Stimulated activated CD4-positive, alpha-beta T cell treated with anti-CD3 and anti-CD28 coated beads, Interleukin-4, amount 100 ng/mL, for 48 hours (primary cell): ENCODE measurements at places on chromosomes 3 and 15.

DNA sequence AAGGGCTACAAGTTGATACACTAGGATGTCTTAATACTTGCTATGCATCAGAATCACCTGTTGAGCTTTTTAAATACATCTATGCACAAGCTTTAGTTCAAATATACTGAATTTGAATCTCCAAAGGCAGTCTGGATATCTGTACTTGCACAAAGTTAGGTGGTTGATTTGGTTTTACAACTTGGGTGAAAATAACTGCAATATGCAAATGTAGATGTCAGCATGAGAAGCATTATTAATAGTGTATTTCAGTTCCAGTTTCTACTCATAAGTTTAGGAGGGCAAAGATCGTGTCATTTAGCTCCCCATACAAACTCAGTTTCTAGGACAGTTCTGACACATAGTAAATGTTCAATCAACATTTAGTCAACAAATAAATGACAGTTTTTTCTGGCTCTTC, 25.6 kb downstream of the IQCB1 start:
- DNase-seq: no peak

DNA sequence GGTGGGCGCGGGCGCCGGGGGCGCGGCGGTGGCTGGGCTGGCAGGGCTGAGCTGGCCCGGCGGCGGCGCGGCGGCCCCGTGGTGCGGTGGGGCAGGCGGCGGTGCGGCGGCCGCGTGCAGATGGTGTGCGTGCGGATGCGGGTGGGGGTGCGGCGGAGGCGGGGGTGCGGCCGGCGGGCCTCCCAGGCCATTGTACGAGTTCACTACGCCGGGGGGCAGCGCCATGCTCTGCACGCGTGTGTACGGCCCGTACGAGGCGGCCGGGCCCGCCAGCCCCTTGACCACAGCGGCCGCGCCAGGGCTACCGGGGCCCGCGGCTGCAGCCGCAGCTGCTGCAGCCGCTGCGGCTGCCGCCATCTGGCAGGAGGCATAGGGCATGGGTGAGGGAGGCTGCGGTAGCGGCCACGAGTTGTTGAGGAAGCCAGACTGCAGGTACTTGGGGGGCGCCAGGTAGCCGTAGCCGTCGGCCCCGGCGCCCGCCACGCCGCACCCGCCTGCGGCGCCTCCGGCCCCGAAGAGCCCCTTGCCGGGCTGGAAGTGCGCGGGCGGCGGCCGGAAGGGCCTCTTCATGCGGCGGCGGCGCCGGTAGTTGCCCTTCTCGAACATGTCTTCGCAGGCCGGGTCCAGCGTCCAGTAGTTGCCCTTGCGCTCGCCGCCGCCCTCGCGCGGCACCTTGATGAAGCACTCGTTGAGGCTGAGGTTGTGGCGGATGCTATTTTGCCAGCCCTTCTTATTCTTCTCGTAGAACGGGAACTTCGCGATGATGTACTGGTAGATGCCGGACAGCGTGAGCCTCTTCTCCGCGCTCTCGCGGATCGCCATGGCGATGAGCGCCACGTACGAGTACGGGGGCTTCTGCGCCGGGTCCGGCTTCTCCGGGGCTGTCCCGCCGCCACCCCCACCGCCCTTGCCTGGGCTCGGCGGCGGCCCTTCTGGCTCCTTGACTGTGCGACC, 951 bp downstream of the FOXL2 start:
- no peak for DNase-seq

- no peak for DNase-seq
Measured at GRCh38 chr3:57030721-57031120, 29.7 kb upstream of the SPATA12 start.

GRCh38 chr15:25501828-25502446, 63.1 kb upstream of the UBE3A start:
- DNase-seq: no peak

- no peak for DNase-seq
Measured at GRCh38 chr15:91566141-91566540, 287.4 kb upstream of the SLCO3A1 start.

- DNase-seq: no peak
Measured at GRCh38 chr3:124207873-124208485, 216.1 kb upstream of the ROPN1 start.

GRCh38 chr15:69719527-69720240, 267.1 kb downstream of the RPLP1 start:
- peak; percentile 41 for DNase-seq

- no peak for DNase-seq
Measured at GRCh38 chr15:78033864-78034263, 43.6 kb downstream of the TBC1D2B start.

GRCh38 chr15:90449206-90449735, 61.2 kb downstream of the IQGAP1 start:
- DNase-seq: no peak

DNA sequence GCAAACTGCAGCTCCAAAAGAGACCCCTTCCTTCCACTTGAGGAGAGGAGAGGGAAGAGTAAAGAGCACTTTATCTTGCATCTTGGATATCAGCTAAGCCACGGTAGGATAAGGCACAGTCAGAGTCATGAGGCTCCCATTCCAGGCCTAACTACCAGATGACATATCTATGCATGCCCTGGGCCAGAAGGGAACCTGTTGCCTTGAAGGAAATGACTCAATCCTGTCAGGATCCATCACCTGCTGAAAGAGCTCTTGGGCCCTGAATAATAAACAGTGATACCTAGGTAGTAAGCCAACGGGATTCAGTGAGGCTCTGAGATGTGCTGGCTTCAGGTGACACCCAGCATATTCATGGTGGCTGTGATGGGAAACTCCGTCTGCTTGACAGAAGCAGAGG, 118.5 kb upstream of the EPHA3 start:
- no peak for DNase-seq

DNA sequence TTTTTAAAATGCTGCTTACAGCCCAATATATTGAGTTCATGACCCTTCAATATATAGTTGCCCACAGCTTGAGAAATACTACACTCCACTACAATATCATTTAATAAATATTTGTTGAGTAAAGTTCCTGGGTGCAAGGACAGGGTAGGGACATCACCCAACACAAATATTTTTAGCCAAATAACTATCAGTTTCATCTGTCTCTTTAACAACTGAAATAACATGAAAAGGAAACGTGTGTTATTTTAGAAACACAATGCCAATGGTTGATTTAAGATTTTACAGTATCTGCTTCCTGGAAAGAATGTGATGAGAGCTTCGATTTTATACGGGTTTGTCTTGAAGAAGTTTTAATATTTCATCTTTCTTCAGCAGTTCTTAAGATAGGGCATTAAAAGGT, 67.7 kb upstream of the CDV3 start:
- no peak for DNase-seq

DNA sequence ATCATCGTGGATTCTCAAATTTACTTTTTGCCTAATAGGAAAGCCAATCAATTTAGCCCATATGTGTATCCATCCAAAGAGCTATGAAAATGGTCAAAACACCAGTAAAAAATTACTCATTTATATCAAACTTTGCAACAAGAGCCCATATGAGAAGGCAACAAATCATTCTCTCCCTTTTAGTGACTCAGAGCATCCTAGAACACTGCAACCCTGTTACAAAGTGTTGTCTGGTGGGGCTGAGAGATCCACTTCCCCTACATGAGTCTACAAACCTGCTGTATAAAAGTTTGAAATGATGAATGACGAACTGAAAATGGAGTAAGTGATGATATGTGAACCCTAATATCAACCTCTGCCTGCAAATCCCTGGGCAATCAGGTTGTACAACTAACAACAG, 23.3 kb downstream of the PDZRN3 start:
- no peak for DNase-seq
